ENCODE measurements at places on chromosomes 6 and 20. TPM values are rescaled to one million over a fixed set of nuclear protein-coding genes. Genes with fewer than 3 reads are reported as not detected.

Gene ZSCAN12
- total RNA-seq = 4.0 TPM

Gene CSNK2A1
- 105 TPM for total RNA-seq

Gene OXT
- not detected for total RNA-seq

Gene CCR6
- total RNA-seq = 0.67 TPM

Gene ENPP3
- total RNA-seq = 27.2 TPM

GRCh38 chr20:49478754-49479689, 3.4 kb downstream of the KCNB1 start:
- no peak overlapping the region for H3K4me3 ChIP-seq
- H3K27ac ChIP-seq = no peak overlapping the region
- H3K36me3 ChIP-seq = no peaks in the 10 kb centered on the region
- peaks cover 17% of the 10 kb centered on the region for H3K27me3 ChIP-seq

- no peak overlapping the region for H3K27ac ChIP-seq
- H3K27me3 ChIP-seq = no peaks in the 10 kb centered on the region
- no peaks in the 10 kb centered on the region for H3K36me3 ChIP-seq
- H3K4me1 ChIP-seq = no peaks in the 10 kb centered on the region
- DNase-seq = no peak
Measured at GRCh38 chr6:4041480-4041879, 37.5 kb downstream of the FAM217A start.

GRCh38 chr6:29620630-29621029, 12.4 kb downstream of the GABBR1 start:
- no peak overlapping the region for H3K4me3 ChIP-seq
- H3K27me3 ChIP-seq = no peaks in the 10 kb centered on the region
- no peaks in the 10 kb centered on the region for H3K36me3 ChIP-seq
- no peak for DNase-seq
- no peak overlapping the region for H3K27ac ChIP-seq

GRCh38 chr6:127225497-127225896, 41.2 kb upstream of the RNF146 start:
- no peak for DNase-seq
- no peak overlapping the region for H3K4me3 ChIP-seq
- H3K27me3 ChIP-seq = no peaks in the 10 kb centered on the region

- H3K27ac ChIP-seq = no peak overlapping the region
- H3K4me1 ChIP-seq = no peaks in the 10 kb centered on the region
- H3K4me3 ChIP-seq = no peak overlapping the region
- H3K27me3 ChIP-seq = no peaks in the 10 kb centered on the region
Measured at GRCh38 chr6:142262231-142262630, 39.6 kb upstream of the ADGRG6 start.

GRCh38 chr6:143200167-143200770, 139.6 kb downstream of the AIG1 start:
- H3K27ac ChIP-seq = no peak overlapping the region
- H3K4me1 ChIP-seq = no peaks in the 10 kb centered on the region
- H3K36me3 ChIP-seq = no peaks in the 10 kb centered on the region
- H3K4me3 ChIP-seq = no peak overlapping the region

DNA sequence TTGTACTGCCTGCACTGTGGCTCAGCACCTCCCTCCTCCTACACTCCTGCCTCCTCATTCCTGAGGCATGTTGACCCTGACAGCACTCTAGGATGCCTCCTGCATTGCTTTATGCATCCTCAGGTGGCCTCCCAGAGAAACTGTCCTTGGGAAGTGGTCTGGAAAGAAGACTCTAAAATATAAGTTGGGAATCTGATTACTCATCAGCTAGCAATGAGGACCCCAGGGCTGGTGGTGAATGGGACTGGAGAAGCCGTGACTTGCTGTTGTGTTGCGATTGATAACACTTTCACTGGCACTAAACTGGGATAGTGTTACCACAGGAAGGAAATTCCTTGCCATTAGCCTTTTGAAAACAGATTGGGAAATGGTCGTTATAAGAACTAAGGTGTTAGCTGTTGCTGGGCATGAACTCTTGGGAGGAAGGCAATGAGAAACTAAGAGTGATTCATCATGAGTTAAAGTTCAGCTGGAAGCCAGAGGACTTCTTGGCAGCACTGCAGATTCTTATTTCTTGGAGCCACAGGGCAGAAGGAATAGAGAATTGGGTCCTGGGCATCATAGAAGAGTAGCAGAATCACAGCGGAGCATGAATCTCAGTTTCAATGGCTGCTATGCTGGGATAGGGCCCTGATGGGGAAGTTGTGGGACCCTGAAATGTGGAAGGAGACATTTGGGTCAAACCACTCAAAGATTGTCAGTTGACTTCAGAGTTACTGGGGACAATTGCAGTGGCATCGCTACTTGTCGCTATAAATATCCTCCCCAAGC, 10.1 kb upstream of the SIRPD start:
- H3K4me1 ChIP-seq = no peaks in the 10 kb centered on the region
- H3K27me3 ChIP-seq = no peaks in the 10 kb centered on the region
- no peak overlapping the region for H3K4me3 ChIP-seq
- H3K27ac ChIP-seq = no peak overlapping the region

All from Peyer's patch (tissue), 4 donors.